ENCODE measurements at places on chromosomes 7 and 10. TPM values are rescaled to one million over a fixed set of nuclear protein-coding genes. Genes with fewer than 3 reads are reported as not detected.

The NANOS1 gene
- 59.4 TPM for total RNA-seq

The INA gene
- not detected for total RNA-seq

The GCK gene
- not detected for total RNA-seq

The AZGP1 gene
- 0.50 TPM for total RNA-seq

The INPP5A gene
- 38.2 TPM for total RNA-seq

The CPA4 gene
- 0.86 TPM for total RNA-seq

The PLEKHA1 gene
- 64.9 TPM for total RNA-seq

DNA sequence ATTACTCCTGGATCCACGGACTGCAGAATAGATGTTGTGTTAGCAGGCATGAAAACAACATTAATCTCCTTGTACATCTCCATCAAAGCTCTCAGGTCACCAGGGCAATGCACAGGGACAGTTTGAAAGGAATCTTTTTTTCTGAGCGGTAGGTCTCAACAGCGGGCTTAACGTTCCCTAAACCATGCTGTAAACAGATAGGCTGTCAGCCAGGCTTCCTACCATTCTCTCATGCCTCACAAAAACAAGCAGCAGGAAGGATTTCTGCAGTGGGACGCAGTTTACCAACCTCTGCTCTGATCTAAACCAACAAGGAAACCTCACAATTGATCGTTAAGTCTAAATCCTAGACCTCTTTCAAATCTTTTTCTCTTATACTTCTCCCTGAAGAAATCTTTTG is 50.8 kb downstream of the CNOT4 start:
- H3K4me3 ChIP-seq, result no peak overlapping the region
- DNase-seq, result no peak
- no peaks in the 10 kb centered on the region for H3K36me3 ChIP-seq
- H3K4me1 ChIP-seq, result peaks cover 23% of the 10 kb centered on the region

- H3K4me3 ChIP-seq, result peak overlapping the region; percentile 50
- peak overlapping the region; percentile 44 for H3K27ac ChIP-seq
- DNase-seq, result no peak
- no peaks in the 10 kb centered on the region for H3K27me3 ChIP-seq
- peaks cover 3% of the 10 kb centered on the region for H3K4me1 ChIP-seq
Measured at GRCh38 chr7:19565602-19566001, 143.2 kb downstream of the POLR1F start.

GRCh38 chr10:113739031-113739430 is 12.5 kb upstream of the PLEKHS1 start:
- no peak overlapping the region for H3K27ac ChIP-seq
- H3K36me3 ChIP-seq, result no peaks in the 10 kb centered on the region
- DNase-seq, result no peak
- no peaks in the 10 kb centered on the region for H3K4me1 ChIP-seq

DNA sequence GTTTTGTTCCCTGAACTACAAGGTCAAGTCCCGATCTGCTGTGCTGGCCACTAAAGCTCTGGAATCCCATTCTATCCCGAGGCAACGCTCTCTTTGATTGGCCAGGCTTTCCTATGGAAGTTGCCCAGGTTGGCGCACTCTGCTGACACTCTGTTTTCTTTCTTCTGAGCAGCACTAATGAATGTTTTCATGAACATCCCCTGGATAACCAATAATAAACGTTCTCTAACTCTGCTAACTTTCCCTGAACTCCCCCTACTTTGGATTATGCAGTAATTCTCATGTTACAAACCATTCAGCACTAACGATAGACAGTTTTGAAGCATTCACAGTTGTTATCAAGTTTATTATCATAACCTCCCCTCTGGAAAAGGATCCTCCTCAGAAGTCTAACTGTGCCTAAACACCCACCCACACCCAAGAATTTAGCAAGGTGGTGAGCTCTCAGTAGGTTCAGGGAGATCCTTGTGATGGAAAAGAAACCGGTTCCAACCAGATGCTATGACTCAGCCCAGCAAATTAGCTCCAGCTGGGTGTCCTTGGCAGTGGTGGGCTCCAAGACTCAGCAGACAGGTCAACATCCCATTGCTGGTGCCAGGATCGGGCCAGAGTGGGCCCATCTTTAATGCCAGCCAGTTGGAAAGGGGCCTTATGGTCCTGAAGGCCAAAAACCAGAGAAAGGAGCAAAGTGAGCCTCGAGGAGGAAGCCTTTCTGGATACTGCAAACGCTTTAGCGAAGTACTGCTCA is 68.4 kb downstream of the CREB3L2 start:
- H3K4me3 ChIP-seq, result no peak overlapping the region
- H3K36me3 ChIP-seq, result no peaks in the 10 kb centered on the region
- peaks cover 41% of the 10 kb centered on the region for H3K4me1 ChIP-seq
- DNase-seq, result peak; percentile 61

DNA sequence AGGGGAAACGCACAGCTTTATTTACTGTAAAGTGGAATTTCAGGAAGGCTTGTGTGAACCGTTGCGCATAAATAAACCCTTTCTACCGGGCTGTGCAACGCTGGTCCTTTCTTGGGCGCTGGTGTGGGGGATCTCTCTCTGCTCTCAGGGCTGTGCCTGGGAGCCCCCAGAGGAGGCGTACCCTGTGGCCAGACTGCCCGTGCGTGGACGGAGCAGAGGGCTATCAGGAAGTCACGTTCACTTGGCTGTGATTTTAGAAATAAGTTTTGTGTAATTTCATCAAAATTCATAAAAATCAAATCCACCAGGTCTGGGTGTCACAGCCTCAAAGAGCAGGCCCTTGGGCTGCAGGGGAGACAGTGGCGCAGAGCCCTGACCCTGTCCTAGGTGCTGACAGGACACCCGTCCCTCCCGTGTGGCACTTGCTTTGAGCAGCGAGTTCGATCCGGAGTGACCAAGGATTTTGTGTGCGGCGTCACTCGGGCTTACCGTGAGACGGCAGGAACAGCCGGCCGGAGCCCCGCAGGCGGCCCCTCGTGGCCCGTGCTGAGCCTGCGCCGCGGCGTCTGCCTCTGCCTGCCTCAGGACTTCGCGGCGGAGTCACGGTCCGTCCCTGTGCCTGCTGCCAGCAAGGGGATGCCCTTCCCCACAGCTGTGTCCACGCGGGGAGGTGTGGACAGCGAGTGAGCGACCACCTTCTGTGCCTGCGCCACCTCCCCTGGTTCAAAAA is 20.2 kb downstream of the GET4 start:
- no peak overlapping the region for H3K27ac ChIP-seq
- H3K27me3 ChIP-seq, result no peaks in the 10 kb centered on the region
- H3K36me3 ChIP-seq, result peaks cover 50% of the 10 kb centered on the region
- no peak overlapping the region for H3K4me3 ChIP-seq
- no peaks in the 10 kb centered on the region for H3K4me1 ChIP-seq

Measured in psoas muscle (tissue), 8 donors.